ENCODE measurements at places on chromosomes 5 and 9.

- DNase-seq: no peak
- no peaks in the 10 kb centered on the region for H3K36me3 ChIP-seq
- no peaks in the 10 kb centered on the region for H3K4me1 ChIP-seq
- no peaks in the 10 kb centered on the region for H3K27me3 ChIP-seq
- no peak overlapping the region for H3K4me3 ChIP-seq
Measured at GRCh38 chr5:15560421-15560820, 60.4 kb downstream of the FBXL7 start.

- H3K4me1 ChIP-seq: peaks cover 3% of the 10 kb centered on the region
- H3K36me3 ChIP-seq: no peaks in the 10 kb centered on the region
- no peak overlapping the region for H3K27ac ChIP-seq
- H3K4me3 ChIP-seq: no peak overlapping the region
Measured at GRCh38 chr9:33619666-33620404, 95.8 kb downstream of the ANKRD18B start.

- H3K27me3 ChIP-seq: peaks cover 2% of the 10 kb centered on the region
- no peak overlapping the region for H3K4me3 ChIP-seq
- H3K4me1 ChIP-seq: no peaks in the 10 kb centered on the region
- H3K27ac ChIP-seq: no peak overlapping the region
Measured at GRCh38 chr9:100673249-100673648, 95.4 kb downstream of the CAVIN4 start.

DNA sequence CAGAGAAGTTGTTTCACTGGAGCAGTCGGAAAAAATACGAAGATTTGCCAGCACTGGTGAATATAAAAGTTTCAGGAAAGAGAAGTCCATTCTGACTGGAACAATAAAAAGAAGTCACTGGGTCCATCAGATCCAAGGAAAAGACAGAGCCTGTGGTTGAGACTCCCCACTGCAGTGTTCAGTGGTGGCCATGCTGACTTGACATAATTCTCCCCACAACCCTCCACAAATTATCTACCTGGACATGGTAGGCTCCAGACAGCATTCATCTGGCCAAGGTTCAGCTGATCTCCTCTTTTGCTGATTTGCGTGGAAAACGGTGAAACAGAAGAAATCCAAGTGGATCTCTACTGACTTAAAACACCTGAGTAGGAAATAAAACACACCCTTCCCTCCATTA, 8.0 kb downstream of the THBS4 start:
- no peak overlapping the region for H3K27ac ChIP-seq
- DNase-seq: no peak
- H3K27me3 ChIP-seq: no peaks in the 10 kb centered on the region

DNA sequence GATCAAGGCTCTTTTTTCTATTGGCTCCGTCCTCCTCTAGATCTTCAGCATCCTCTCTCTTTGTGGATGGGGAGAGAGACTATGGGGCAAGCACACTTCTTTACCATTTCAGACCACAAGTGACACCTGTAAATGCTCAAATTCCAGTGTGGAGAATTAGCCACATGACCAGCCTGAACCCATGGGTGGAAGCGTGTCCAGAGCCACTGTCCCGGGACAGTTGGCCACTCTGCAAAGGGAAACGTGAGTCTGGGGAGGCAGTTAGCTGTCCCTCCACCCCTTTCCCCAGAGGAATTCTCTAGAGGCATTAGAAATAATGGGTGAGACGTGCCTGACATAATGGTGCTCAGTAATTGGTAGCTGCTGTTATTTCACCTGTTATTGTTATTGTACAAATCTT, 40.9 kb downstream of the AMBP start:
- H3K4me1 ChIP-seq: no peaks in the 10 kb centered on the region
- no peak overlapping the region for H3K27ac ChIP-seq
- H3K36me3 ChIP-seq: no peaks in the 10 kb centered on the region
- H3K27me3 ChIP-seq: no peaks in the 10 kb centered on the region

GRCh38 chr9:134783699-134784039, 96.9 kb upstream of the FCN2 start:
- H3K27me3 ChIP-seq: no peaks in the 10 kb centered on the region
- H3K4me3 ChIP-seq: no peak overlapping the region
- no peaks in the 10 kb centered on the region for H3K4me1 ChIP-seq
- no peak overlapping the region for H3K27ac ChIP-seq
- no peak for DNase-seq
